ENCODE measurements at places on chromosomes 11 and 22.

DNA sequence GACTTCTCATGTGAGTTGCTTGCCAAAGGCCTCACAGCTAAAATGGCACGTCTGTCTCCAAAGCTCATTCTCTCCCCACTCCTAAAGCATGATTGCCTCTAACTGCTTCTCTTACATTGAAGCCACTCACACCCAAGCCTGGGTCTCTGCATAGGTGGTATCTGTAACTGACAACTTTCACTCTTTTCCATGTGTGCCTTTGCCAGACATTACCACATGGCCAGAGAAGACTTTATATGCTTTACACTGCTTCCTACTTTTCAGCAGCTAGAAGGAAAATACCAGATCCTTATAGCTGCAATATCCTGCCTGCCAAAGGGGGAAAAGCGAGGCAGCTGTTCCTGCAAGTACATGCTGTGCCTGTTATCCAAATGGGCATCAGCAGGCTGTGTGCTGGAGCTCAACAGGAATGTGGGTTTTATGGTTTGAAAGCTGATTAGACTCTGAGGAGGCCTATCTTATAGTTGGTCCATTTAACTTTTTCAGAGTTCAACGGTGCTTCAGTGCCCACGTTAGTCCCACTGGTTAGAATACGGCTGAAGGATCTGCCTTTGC is 547.1 kb downstream of the RAB38 start:
- no peak for DNase-seq

- no peak for DNase-seq
Observed at GRCh38 chr11:85843929-85844328, 11.3 kb upstream of the CCDC83 start.

GRCh38 chr11:118169300-118170140 is 6.9 kb downstream of the SCN2B start:
- DNase-seq, result no peak

DNA sequence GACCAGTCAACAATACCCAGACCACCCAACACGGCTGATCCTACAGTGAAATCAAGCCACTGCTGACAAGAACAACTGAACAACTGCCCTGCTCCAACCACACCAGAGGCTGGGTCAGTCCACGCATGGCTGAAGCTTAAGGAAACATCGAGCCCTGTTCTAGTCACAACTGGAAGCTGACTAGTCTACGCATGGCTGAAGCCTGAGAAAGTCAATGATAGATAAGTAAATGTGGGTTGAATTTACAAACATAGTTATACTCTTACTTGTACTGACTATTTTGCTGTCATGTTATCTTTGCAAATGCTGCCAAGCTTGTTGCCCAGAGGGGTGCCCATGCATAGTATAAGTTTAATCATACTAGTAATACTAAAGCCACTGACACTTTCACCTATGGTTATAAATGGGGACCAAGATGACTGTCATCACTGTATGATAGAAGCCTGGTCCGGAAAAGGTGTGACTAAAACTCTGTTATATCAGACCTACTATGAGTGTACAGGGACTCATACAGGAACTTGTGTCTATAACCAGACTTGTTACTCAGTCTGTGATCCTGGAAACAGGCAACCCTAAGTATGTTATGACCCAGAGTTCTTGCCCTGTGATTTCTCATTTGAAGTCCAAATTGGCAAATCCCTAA is 43.4 kb upstream of the GLYAT start:
- no peak for DNase-seq

DNA sequence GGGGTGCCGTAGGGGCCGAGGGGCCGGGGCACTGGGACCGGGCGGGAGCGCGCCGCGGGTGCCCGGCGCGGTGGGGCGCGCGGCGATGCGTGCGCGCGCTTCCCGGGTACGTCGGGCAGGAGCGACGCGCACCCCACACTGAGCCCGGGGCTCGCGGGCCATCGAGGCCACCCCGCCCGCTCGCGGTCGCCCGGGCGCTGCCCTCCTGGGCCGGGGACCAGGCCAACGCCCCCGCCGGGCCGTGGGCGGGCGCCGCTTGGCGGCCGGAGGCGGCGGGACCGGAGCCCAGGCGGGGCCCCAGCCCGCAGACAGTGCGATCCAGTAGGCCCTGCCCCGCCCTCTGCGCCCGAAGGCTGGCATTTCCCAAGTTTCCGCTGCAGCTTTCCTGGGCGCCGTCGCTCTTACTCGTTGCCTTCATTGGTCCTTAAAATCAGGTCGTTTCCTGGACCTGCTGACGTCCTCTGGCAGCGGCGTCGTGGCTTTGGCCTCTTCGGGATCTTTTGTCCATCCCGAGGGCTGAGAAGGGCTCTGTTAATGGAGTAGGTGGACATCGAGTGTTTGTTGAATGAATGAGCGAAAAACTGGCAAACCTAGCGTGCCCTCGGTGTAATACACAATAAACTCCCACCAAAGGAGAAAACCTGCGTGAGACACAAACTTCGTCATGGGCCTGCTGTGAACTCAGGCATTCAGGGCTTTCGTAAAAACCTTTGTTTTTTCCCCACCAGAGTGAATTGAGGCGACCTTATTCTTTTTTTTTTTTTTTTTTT is 638 bp downstream of the PARVA start:
- peak; percentile 90 for DNase-seq

- DNase-seq, result no peak
Observed at GRCh38 chr11:10317776-10318526, 13.1 kb downstream of the ADM start.

DNA sequence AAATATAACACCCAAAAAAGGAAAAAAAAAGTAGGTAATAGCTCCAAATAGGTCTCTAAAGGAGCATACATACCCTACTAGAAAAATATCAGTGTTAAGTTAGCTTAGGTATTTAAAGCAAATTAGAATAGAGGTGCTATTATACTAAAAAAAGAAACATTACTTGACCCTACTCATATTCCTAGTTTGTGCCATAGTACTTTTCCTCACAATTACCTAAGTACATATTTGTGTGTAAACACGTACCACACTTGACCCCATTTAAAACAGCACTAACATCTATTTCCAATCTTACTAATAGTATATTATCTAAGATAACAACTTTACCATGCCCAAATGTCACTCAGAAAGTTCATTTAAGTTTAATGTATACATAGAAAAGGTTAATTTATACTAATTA is 57.7 kb downstream of the PICALM start:
- DNase-seq, result no peak
